ENCODE measurements at places on chromosomes 11 and 22.

- DNase-seq = no peak
Observed at GRCh38 chr11:19970944-19971343, 189.3 kb downstream of the DBX1 start.

GRCh38 chr11:60993615-60994014, 22.1 kb downstream of the CD6 start:
- DNase-seq = no peak

DNA sequence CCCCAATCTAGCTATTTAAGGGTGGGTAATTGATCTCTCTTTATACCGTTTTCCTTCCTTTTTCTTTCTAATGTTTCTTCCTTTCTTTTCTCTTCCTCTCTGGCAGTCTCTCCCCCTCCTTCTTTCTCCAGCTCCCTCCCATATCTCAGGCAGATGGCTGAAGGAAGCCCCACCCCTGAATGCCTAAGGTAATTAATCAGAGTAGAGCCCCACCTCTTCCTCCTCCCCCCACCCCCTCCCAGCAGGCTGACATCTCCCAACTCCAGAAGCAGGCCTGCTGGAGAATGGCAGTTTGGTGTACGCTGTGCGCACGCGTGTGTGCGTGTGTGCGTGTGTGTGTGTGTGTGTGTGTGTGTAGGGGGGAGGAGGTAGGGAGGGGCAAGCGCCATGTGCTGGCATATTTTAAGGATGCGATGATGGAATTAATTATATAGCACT, 122.6 kb downstream of the APOL5 start:
- no peak for DNase-seq

DNA sequence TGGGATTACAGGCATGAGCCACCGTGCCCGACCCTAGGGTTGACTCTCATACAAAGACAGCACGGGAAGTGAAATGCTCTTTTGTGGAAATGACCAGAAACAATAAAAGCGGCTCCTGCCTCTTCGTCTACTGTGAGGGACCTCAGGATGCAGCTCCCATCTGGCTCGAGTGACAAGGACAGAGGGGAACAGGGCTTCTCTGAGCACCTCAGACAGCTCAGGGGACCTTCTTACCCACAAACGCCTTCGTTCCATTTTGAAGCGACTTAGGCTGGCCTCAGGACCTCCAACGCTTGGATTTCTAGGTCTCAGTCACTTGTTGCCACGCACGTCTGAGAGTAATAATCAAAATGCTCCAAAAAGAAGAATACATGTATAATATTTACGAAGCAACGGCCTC, 2.5 kb downstream of the PRAME start:
- no peak for DNase-seq

All from stimulated activated CD4-positive, alpha-beta T cell treated with anti-CD3 and anti-CD28 coated beads, TNF-alpha, amount 100 ng/mL, for 24 hours (primary cell).